Activated CD8-positive, alpha-beta memory T cell treated with anti-CD3 and anti-CD28 coated beads for 1 hour (primary cell): ENCODE measurements at places on chromosomes 12 and 14.

DNA sequence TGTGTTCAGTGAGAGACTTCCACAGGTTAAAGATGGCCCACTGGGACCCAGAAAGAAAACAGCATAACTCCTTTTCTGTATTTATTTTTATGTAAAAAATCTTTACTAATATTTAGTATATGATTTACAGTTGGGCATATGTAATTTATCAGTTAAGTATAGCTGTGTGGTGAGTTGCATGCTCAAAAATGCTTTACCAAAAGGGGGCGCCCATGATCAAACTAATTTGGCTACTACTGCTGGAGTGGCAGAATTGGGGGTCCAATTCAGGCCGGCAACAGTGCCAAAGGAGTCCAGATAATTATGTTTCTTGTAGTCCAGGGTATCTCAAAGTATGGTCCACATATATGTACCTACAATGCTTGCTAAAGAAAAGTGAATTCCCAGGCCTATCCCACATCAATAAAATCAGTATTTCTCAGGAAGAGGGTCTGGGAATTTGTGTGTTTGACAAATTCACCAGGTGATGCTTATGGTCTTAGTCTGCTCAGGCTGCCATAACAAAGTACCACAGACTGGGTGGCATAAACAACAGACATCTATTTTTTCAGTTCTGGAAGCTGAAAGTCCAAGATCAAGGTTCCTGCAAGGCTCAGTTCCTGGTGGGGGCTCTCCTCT, 152.0 kb downstream of the KTN1 start:
- peak; percentile 23 for DNase-seq

- no peak for DNase-seq
Measured at GRCh38 chr12:124919521-124920352, 5.3 kb upstream of the UBC start.

GRCh38 chr12:110561471-110562201, 21.5 kb downstream of the PPTC7 start:
- DNase-seq: no peak

- no peak for DNase-seq
Measured at GRCh38 chr12:27388650-27389049, 56.0 kb downstream of the BMAL2 start.

- DNase-seq: peak; percentile 58
Measured at GRCh38 chr14:97977651-97978261, 1180.6 kb downstream of the VRK1 start.

- no peak for DNase-seq
Measured at GRCh38 chr12:28844718-28845117, 304.4 kb upstream of the FAR2 start.

GRCh38 chr12:29216266-29216665, 67.2 kb downstream of the FAR2 start:
- no peak for DNase-seq

- no peak for DNase-seq
Measured at GRCh38 chr14:93797536-93797935, 9.3 kb upstream of the PRIMA1 start.

DNA sequence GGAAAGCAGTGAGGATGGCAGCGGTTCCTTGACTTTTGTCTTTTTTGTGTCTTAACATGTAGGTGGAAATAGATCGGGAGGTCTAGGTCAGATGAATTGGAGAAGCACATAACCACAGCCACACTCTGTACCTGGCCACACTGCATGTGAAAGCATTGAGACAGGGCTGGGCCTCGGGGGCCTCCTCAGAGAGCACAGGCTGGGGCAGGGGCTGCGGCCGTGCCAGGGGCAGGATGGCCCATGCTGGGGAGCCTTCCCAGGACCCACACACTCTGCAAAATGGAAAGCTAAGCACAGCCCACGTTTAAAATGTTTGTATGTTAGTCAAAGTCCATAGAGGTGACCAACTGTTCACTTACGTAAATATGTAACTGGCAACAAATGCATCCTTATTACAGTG, 76.7 kb downstream of the PIWIL1 start:
- no peak for DNase-seq

- peak; percentile 22 for DNase-seq
Measured at GRCh38 chr12:122421821-122422729, at the start of gene CLIP1. CLIP1 (minus strand) TSS chr12:122422669; CDS start chr12:122380452, 42,217 bp downstream.

DNA sequence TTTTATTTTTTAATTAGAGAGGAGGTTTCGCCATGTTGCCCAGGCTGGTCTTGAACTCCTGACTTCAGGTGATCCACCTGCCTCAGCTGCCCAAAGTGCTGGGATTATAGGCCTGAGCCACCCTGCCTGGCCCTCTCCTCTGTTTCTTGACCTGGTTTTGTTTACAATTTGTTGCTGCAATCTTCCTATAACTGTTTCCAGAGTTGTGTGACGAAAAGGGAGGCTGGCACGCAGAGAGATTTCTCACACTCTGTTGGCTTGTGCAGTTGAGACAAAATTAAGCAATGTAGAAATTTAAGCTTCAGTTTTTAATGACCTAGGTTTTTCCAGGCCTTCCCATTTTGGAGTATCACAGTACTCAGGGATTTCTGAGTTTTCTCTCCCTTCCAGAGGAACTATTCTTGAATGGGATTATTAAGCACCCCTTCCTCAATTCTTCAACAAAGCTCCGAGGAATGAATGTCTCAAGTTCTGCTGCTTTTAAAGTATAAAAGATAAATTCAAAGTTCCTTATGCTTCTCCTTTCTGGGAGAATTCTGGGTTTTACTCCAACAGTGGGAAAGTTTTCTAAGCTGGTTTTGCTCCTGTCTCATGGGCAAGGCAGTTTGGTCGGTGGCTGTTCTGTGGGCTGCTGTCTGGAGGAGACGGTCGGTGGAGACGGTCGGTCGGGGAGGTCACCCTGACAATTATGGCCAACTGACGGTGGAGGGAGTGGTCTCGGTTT, 20.4 kb upstream of the FOS start:
- DNase-seq: no peak

DNA sequence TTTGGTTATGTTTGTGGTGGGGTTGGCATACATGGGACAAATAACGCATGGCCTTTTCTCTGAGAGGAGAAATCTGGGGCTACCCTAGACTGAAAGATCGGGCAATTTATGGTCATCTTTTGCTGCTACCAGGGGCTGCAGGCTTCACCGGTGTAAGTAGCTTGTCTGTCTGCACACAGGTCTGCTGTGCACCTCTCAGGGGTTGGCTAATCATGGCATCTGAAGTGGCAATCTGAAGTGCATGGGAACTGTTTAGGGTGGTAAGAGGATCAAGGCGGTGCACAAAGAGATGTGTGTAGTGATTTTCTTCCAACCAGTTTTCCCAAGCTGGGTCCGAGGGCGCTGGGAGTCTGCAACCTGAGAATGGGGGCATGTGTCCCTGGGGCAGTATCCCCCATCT, 141.3 kb downstream of the EMP1 start:
- DNase-seq: no peak

DNA sequence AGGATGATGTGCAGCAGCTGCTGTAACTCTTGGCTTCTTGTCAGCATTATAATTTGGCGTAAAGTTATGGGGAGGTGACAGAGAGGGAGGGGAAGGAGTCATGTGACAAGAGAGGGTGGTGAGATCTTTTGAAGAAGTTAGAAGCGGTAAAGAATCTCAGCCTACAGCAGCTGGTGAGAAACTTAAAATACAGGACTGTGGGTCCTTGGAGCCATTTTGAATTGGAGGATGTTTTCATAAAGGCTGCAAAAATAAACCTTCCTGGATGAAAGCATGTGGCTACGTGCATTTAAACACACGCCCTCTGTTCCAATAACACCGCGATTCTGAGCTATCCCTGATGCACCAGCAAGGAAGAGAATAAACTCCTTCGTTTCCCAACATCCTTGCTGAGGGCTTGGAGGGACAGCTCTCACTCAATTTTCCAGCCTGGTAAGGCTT, 133.7 kb downstream of the TMEM30B start:
- DNase-seq: no peak

DNA sequence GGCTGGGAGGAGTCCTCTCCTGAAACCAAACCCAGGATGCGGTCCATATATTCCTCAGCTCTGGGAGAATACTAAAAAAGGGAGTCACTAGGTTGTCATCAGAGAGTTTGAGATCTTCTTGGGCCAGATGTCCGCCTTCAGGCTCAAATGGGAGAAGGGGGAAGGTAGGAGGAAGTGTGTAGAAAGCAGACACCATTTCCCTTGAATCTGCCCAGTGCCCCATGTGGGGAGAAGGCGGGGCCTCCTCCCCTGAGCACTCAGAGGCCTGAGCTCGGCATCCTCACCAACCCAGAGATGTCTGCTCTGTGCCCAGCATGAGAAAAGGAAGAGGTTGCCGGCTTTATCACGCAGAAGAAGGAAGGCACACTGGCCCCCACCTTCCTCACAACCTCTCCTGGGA, 37.3 kb downstream of the LTBP2 start:
- no peak for DNase-seq

GRCh38 chr12:87981495-87981894, 47.7 kb downstream of the C12orf50 start:
- no peak for DNase-seq

DNA sequence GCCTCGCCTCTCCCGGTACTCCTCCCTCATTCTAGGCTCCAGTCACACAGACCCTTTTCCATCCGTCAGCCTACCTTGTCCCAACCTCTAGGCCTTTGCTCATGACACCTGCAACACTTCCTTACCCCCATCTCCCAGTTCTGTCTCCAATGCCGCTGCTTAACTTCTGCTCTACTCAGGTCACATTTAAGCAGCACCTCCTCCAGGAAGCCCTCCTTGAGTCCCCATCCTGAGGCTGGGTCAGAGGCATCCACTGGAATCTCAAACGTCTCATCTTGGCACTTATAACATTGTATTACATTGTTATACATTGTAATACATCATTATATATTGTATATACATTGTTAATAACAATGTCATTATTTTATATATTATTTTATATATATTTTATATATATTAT, 32.8 kb downstream of the RASAL1 start:
- no peak for DNase-seq

GRCh38 chr14:91866511-91867295, 633 bp downstream of the TC2N start:
- no peak for DNase-seq

GRCh38 chr14:77128414-77128891, 13.1 kb downstream of the ZDHHC22 start:
- DNase-seq: no peak

- no peak for DNase-seq
Measured at GRCh38 chr14:96662116-96662970, 134.8 kb upstream of the VRK1 start.

GRCh38 chr14:47929334-47929733, 253.9 kb upstream of the MDGA2 start:
- DNase-seq: no peak

DNA sequence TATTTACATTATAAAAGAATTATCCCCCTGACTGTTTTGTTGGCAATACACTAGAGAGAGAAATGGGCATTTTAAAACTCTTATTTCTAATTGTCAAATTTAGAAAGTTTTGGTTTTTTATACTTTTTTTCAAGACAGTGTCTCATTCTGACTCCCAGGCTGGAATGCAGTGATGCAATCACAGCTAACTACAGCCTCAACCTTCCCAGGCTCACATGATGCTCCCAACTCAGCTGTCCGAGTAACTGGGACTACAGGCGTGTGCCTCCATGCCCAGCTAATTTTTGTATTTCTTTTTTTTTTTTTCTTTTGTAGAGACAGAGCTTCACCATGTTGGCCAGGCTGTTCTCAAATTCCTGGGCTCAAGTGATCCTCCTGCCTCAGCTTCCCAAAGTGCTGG, 8.3 kb upstream of the OR11H6 start:
- DNase-seq: no peak

GRCh38 chr12:78534311-78534710, 330.3 kb upstream of the SYT1 start:
- DNase-seq: no peak

- DNase-seq: no peak
Measured at GRCh38 chr14:97137705-97138104, 340.5 kb downstream of the VRK1 start.

DNA sequence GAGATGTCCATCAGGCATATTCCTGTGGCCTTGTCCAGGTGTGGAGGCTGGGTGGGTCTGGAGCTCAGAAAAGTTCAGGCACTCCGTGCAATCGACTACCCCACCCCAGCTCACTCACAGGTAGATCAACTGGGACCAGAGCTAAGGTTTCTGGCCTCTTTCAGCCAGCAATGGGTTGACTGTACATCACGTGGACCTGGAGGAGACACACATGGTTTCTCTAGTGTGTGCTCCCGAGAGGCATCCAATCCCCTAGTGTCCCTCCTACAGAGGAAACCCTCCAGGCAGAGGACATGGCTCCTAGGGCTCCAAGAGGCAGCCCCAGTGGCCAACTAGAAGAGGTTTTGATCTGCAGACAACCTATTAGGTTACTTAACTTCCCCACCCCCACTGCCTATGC, 119.5 kb upstream of the RGS6 start:
- no peak for DNase-seq

DNA sequence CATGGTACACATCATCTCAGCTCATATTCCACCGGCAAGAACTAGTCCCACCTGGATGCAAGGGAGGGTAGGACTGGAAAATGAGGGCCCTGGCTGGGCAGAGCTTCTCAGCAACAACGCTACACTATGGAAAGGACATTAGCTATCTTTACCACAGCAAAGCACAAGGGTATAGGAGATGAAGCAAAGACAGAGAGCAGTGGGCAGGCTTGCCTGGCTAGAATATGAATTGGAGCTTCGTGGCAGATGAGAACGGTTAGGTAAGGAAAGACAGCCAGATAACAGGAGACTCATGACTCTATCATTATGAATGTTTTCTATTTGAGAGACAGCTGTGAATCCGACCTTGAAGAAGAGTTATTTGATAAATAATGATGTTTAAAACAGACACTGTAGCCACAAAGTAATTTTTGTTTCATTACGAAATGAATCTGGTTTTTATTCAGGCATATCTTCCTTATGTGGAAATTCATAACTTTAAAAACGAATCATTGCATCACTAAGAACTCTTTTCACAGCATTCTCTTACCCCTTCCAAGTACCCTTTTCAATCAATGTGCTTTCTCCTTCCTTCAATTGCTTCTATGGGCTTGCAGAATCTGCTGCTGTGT, 59.1 kb upstream of the PCED1B start:
- DNase-seq: no peak

DNA sequence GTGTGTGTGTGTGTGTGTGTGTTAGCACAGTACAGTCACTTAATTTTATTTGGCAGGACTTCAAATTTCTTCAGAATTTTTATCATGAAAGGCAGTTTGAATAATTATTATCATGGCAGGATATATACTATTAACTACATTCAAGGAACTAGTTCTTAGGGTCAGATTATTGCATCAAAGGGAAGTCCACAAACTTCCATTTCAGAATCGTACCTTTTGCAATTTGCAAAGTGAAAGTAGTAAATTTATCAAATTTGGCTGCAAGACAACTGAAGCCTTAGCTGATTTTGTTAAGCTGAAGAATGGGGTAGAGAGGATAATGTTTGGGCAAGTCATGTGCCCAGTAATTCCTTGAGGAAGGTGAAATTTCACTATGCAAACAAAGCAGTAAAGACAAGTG, 68.2 kb downstream of the PLEKHG7 start:
- DNase-seq: no peak

- no peak for DNase-seq
Measured at GRCh38 chr12:27429606-27430005, 16.9 kb upstream of the SMCO2 start.

GRCh38 chr14:71574976-71575375, 357.3 kb upstream of the RGS6 start:
- no peak for DNase-seq
